ENCODE measurements at places on chromosomes 3 and 15.

DNA sequence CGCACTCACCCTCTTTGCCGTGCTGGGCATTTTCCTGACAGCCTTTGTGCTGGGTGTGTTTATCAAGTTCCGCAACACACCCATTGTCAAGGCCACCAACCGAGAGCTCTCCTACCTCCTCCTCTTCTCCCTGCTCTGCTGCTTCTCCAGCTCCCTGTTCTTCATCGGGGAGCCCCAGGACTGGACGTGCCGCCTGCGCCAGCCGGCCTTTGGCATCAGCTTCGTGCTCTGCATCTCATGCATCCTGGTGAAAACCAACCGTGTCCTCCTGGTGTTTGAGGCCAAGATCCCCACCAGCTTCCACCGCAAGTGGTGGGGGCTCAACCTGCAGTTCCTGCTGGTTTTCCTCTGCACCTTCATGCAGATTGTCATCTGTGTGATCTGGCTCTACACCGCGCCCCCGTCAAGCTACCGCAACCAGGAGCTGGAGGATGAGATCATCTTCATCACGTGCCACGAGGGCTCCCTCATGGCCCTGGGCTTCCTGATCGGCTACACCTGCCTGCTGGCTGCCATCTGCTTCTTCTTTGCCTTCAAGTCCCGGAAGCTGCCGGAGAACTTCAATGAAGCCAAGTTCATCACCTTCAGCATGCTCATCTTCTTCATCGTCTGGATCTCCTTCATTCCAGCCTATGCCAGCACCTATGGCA is 41.1 kb upstream of the CSTA start:
- no peak overlapping the region for H3K4me3 ChIP-seq
- H3K27ac ChIP-seq: no peak overlapping the region
- H3K4me1 ChIP-seq: peaks cover 2% of the 10 kb centered on the region
- H3K27me3 ChIP-seq: peaks cover 17% of the 10 kb centered on the region
- H3K36me3 ChIP-seq: no peaks in the 10 kb centered on the region

DNA sequence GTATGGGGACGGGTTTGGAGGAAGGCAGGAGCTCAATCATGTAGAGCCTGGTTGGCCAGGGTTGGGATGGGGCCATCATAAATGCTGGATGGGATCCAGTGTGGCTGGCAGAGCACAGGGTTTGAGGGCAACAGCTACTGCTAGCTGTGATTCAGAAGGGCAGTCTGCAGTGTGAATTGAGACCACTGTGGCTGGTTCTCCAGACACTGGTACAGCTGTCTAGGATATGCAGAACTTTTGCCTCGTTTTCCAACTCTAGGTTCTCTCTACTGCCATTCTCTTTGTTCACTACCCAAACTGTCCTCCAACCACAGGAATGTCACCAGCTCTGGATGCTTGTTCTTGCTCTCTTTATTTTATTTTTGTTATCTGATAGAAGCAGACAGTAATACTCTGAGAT is 543.6 kb downstream of the AGBL1 start:
- no peak overlapping the region for H3K27ac ChIP-seq
- DNase-seq: no peak
- peaks cover 26% of the 10 kb centered on the region for H3K27me3 ChIP-seq
- H3K36me3 ChIP-seq: no peaks in the 10 kb centered on the region
- H3K4me1 ChIP-seq: peaks cover 11% of the 10 kb centered on the region
- H3K4me3 ChIP-seq: no peak overlapping the region

GRCh38 chr3:194387926-194388418 is 11.1 kb downstream of the GP5 start:
- peaks cover 27% of the 10 kb centered on the region for H3K27me3 ChIP-seq
- no peak overlapping the region for H3K4me3 ChIP-seq
- DNase-seq: no peak
- peaks cover 6% of the 10 kb centered on the region for H3K36me3 ChIP-seq

- H3K4me3 ChIP-seq: no peak overlapping the region
- DNase-seq: no peak
- peaks cover 15% of the 10 kb centered on the region for H3K27me3 ChIP-seq
- H3K4me1 ChIP-seq: no peaks in the 10 kb centered on the region
- H3K36me3 ChIP-seq: no peaks in the 10 kb centered on the region
Observed at GRCh38 chr3:71942432-71943187, 157.7 kb upstream of the PROK2 start.

GRCh38 chr15:77838595-77838994 is 205.9 kb upstream of the LINGO1 start:
- peaks cover 8% of the 10 kb centered on the region for H3K4me1 ChIP-seq
- no peak for DNase-seq
- no peak overlapping the region for H3K27ac ChIP-seq
- H3K4me3 ChIP-seq: no peak overlapping the region
- H3K36me3 ChIP-seq: no peaks in the 10 kb centered on the region
- H3K27me3 ChIP-seq: peaks cover 11% of the 10 kb centered on the region
